GM12878 (cell line): ENCODE measurements at places on chromosomes 16 and 17.

GRCh38 chr17:73397856-73398540 lies 86.2 kb upstream of the CDC42EP4 start:
- DNase-seq, result no peak

- no peak for DNase-seq
Measured at GRCh38 chr17:57277923-57278604, 21.7 kb downstream of the MSI2 start.

GRCh38 chr16:87491522-87492290 lies 1.1 kb downstream of the ZCCHC14 start:
- DNase-seq, result no peak

GRCh38 chr16:9151074-9151473 lies 59.6 kb downstream of the HAPSTR1 start:
- no peak for DNase-seq

GRCh38 chr16:69787883-69788282 lies 25.8 kb downstream of the WWP2 start:
- no peak for DNase-seq

GRCh38 chr17:27568811-27569210 lies 62.2 kb upstream of the LGALS9 start:
- no peak for DNase-seq

DNA sequence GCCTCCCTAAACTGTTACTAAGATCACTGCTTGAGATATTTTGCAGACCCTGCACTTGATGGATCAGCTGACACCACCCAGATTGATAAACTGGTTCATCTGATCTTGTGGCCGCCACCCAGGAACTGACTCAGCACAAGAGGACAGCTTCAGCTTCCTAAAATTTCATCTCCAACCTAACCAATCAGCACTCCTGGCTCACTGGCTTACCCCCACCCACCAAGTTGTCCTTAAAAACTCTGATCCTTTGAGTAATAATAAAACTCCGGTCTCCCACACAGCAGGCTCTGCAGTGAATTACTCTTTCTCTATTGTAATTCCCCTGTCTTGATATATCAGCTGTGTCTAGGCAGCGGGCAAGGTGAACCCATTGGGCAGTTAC lies 174.8 kb downstream of the UTP18 start:
- DNase-seq, result no peak

DNA sequence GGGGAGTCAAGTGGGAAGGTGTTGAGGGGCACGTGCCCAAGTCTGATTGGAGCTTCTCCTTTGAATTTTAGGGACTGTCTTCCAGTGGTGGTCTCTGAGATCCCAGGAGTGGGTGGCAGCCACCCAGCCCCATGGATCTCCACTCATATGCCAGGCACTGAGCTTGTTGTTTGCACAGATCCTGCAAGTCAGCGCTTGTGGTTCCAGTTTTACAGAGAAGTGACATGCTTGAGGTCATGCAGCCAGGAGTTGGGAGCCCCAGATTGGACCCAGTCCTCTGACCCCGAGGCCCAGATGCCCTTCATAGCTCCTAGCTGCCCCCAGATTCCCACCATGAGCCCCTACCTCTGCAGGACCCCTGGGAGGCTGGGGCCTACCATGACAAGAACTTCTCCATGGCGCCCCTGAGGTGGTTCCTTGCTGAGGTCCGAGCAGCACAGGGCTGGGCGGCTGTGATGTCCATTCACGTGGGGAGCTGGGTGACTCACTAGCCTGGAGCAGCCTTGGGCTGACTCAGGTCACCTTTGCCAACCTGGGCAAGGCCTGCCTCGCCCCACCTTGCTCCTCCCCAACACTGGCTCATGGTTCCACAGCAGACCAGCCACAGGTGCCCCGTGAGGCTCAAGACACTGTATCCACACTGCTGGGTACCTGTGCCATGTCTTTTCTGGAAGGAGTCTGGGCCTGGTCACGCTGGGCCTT lies 47.4 kb downstream of the RAI1 start:
- DNase-seq, result no peak

- DNase-seq, result no peak
Measured at GRCh38 chr16:66703406-66704215, 7.1 kb upstream of the CMTM4 start.

GRCh38 chr17:22203208-22203715 lies 510.9 kb downstream of the KCNJ18 start:
- DNase-seq, result no peak

DNA sequence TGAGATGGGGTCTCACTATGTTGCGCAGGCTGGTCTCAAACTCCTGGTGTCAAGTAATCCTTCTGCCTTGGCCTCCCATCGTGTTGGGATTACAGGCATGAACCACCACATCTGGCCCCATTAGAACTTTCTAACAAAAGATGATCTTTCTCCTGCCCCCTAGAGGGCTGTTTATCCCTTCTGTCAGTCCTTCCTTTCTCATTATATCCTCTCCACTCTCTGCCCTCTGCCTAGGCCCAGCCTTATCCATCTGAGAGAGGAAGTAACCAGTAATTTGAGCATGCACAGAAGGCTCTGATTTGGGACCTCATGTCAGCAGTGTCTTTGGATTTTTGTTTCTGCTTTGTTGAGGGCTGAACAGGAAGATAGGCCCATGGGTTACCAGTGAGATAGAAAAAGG lies 4.4 kb upstream of the DHX40 start:
- no peak for DNase-seq

GRCh38 chr17:12287953-12288352 lies 267.3 kb downstream of the MAP2K4 start:
- DNase-seq, result no peak

- DNase-seq, result no peak
Measured at GRCh38 chr17:76421044-76421407, 31.9 kb downstream of the UBE2O start.

- no peak for DNase-seq
Measured at GRCh38 chr17:9330611-9331271, 244.9 kb downstream of the STX8 start.

- no peak for DNase-seq
Measured at GRCh38 chr17:14366199-14366598, 65.3 kb downstream of the HS3ST3B1 start.

GRCh38 chr17:77488531-77489238 lies 347.9 kb downstream of the SEC14L1 start:
- no peak for DNase-seq

GRCh38 chr17:1480747-1481465 lies 11.6 kb downstream of the MYO1C start:
- no peak for DNase-seq

- no peak for DNase-seq
Measured at GRCh38 chr17:53844491-53845107, 21.9 kb downstream of the KIF2B start.

DNA sequence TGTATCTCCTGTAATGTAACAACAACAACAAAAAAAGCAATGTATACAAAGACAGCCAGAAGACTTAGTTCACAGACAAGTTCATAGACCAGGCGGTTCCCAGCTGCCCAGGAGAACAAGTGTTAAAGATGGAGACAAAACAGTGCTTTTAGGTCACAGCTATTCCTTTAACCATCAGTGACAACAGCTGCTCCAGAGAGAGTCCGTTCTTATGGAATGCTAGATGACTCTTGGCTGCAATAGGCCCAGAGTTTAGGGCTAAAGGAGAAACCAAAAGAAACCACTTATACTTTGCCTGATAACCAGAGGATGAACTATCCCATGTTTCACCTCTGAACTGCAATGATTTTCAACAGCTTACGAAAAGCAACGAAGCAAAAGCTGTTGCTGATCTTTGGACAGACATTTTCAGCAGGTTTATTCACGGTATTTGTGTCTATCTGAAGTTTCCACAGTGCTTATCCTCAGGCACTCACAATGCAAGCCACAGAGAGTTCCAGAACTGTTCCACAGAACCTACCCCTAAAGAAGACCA lies 6.0 kb downstream of the ZCCHC14 start:
- no peak for DNase-seq
